NCI-H1048 (cell line): ENCODE measurements at places on chromosomes 1 and 21.

GRCh38 chr1:210792250-210793102 lies 341.5 kb downstream of the KCNH1 start:
- DNase-seq = no peak

DNA sequence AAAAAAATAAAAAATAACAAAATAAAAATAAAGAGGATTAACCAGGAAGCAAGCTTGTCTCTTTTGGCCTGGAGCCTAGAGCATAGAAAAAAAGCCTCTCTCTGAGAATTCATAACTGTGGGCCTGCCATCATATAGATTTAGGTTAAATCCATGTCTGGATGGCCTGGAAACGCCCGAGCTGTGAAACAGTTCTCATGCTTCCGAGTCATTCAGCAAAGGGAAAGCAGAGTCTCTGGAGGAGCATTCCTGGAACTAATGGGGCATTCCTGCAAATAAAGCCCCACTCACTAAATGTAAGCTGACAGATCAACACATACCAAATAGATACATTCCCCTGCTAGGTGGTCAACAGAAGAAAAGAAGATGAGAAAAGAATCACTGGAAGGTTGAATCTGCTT lies 75.8 kb upstream of the GNG4 start:
- no peak for DNase-seq

GRCh38 chr21:40053007-40053406 lies 185.8 kb downstream of the PCP4 start:
- no peak for DNase-seq

DNA sequence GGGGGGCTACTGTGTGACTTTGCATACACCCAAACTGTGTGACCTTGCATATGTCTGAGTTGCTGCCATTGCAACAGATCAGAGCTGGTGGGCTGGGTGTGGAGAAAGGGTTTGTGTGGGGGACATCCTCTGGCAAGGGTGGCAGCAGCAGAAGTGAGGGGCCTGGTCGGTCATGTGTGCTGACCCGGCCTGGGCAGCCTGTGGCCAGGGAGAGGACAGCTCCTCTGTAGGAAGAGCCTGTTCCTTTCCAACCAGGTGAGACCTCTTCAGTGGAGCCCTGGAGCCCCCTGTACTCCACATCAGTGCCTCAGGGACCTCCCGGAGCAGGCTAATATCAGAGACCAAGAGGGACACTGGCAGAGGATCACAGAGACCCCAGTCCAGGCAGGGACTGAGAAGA lies 8.3 kb downstream of the PCSK9 start:
- DNase-seq = no peak

DNA sequence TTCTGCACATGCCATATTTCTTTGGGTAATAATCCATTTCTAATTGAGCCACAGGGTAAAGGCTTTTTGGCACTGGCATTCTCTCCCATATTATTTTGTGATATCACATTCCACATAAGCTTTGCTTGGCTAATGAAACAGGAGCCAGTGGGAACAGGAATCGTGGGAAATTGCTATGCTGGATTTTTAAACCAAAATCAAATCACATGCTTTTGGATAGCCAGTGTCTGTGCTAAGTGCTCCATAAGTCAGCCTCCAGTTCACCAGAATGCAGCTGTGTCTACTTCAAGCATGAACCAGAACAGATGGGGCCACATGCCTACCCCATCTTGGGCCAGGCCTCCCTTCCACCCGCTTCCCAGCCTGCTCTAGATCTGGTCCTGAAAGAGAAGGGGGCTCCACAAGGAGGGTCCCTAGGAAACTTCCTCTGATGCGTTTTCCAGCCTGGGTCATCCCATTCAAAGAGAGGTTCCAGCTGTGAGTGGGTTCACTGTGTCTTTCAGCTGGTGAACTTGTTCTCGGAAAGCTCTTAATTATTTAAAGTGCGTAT lies 131.2 kb upstream of the COA6 start:
- no peak for DNase-seq

GRCh38 chr1:52240592-52241210 lies 98.8 kb downstream of the ZFYVE9 start:
- DNase-seq = no peak

- no peak for DNase-seq
These were observed 183.0 kb downstream of the CYYR1 start for GRCh38 chr21:26389971-26390641.

- no peak for DNase-seq
These were observed 749 bp downstream of the FAM163A start for GRCh38 chr1:179743679-179744400.

- DNase-seq = no peak
These were observed 8.3 kb downstream of the TTC4 start for GRCh38 chr1:54723985-54724384.

DNA sequence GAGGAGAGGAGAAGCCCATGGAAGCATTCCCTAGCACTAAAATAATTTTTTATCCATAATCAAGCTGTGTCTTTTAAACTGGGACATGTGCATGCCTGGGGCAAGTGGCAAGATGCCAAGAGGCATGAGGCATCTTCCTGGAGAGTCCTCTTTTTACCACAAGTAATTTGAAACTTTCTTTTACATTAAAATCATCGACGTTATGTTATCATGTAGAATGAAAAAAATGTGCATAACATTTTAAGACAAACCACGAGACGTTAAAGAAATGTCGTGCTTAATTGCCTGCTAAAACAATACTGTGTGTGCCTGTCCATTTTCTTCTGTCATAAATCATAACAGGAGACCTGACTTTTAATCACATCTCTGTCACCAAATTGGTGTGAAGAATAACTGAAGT lies 1.5 kb downstream of the STYXL2 start:
- no peak for DNase-seq

- no peak for DNase-seq
These were observed 3.0 kb upstream of the MCL1 start for GRCh38 chr1:150582371-150582770.

- DNase-seq = no peak
These were observed 2.7 kb downstream of the RORC start for GRCh38 chr1:151828921-151829320.

DNA sequence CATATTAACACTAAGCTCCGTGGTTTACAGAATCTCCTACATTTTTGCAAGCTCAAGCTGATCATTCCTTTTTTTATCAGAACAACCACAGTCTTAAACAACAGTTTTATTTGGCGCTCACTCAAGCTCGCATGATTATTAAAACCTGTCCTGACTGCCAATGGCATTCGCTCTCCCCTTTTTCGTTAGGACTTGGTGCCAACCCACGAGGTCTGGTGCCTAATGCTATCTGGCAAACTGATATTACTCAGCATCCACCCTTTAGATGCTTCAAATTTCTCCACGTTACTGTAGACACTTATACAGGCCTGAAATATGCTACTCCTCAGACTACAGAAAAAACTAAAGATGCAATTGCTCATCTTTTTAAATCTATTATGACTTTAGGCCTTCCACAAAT lies 23.0 kb upstream of the ITLN1 start:
- DNase-seq = no peak

DNA sequence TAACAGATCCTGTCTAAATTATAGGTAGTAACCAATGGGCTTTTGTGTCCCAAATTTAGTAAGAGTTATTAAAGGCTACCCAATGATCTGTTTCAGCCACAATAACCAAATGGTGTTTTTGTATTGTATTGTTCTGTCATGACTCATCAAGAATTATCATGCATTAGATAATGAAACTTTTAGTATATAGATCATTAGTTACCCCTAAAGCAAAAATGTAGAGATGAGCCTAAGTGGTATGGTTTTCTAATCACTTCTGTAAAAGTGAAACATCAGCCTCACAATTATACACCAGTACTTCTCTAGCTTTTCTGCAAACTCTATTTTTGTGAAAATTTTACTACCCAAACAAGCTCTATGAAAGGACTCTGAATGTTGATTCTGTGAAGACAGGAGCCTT lies 71.4 kb downstream of the LRRC7 start:
- no peak for DNase-seq

- DNase-seq = no peak
These were observed 38.0 kb downstream of the KIF21B start for GRCh38 chr1:200985481-200985880.

DNA sequence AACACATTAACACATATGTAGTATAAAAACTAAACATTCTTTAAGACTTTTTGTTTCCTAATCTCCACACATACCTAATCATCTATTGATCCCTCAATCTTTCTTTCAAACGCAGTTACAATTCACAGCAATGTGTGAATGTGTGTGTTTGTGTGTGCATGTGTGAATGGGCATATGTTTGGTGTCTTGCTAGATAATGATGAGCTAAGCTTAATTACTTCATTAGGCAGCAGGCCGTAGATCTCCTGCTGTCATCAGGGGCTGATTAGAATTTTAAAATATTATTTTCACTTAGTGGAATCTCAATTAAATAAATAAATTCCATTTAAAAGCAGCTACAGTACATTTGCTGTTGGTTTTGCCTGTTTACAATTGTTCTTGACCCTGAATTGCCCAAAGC lies 187.8 kb upstream of the LHX8 start:
- no peak for DNase-seq

DNA sequence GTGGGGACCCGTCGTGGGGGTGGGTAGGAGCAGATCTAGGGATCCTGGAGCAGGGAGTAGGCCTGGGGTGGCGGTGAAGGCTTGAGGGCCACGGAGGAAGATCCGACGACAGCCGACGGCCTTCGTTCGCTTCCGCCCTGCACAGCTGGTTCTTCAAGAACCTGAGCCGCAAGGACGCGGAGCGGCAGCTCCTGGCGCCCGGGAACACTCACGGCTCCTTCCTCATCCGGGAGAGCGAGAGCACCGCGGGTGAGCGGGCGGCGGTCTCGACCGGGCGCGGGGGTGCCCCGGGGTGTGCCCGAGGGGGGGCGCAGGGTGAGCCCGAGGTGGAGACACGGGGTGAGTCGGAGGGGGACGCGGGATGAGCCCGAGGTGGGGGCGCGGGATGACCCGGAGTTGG lies 16.5 kb upstream of the HDAC1 start:
- no peak for DNase-seq

DNA sequence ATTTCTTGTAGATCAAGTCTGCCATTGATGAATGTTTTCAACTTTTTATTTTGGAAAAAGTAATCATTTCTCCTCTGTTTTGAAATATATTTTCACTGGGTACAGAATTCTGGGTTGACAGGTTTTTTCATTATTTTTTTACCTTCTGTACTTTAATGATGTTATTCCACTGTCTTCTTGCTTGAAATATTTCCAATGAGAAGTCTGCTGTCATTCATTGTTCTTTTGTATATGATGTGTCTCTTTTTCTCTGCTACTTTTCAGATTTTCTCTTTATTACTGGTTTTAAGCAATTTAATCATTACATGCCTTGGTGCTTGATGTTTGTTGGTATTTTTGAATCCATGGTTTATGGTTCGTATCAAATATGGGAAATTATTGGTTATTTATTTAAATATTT lies 22.4 kb upstream of the FOXO6 start:
- DNase-seq = no peak

DNA sequence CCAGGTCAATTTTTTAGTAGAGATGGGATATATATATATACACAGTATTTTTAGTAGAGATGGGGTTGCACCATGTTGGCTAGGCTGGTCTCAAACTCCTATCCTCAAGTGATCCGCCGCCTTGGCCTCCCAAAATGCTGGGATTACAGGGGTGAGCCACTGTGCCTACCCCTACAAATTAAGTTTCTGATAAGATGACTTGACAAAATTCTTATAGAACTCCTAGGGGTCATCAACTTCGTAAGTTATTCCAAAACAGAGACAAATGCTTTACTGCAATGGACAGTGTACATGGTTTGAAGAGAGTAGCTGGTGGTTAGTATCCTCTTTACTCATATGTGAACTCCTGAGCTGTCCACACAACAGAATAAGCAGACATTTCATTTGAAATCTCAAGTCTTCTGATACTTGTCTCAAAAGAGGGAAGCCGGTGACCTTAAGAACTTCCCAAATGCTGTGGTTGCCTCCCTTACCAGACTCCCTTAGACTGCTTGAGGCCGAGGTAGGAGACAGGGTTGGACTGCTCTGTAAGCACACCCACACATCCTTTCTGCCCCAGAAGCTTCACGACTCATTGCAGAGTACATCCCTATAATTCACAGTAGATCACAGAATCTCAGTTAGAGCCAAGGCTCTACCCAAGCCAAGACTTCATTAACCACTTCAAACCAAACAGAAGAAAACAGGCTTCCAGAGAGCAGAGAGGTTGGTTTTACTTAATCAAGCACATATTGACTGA lies 244.1 kb upstream of the IRF2BP2 start:
- DNase-seq = no peak

DNA sequence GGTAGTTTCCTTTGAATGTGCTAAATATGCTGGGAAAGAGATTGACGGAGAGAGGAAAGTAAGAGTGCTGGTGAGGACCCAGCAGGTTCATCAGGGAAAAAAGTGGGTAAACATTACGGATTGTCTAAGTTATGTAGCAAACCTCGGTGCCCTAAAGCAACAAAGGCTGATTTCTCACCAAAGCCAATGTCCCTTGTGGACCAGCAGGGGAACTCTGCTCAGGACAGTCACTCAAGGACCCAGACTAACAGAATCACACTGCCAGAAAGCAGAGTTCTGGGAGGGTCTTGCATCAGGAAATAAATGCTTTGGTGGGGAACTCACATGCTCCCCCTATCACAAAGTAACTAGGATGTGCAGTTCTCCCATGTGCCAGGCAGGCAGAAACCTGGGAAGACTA lies 1.7 kb upstream of the IKBKE start:
- DNase-seq = no peak

- DNase-seq = no peak
These were observed 4.1 kb downstream of the EIF2D start for GRCh38 chr1:206608108-206608698.

DNA sequence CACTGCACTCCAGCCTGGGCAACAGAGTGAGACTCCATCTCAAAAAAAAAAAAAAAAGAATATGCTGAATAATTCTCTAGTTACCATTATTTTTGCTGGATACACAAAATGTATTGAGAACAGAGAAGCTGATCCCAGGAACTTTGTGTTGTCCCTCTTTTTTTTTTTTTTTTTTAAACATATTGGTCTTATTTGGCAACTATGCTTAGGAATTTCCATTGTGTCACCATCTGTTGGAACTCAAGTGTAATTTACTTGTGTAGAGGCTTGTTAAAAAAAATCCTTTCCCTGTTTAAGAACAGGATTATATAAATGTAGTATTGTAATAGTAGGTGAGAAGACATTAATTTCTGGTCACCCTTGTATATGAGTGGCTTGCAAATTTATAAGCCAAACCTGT lies 28.6 kb downstream of the CAMSAP2 start:
- no peak for DNase-seq

DNA sequence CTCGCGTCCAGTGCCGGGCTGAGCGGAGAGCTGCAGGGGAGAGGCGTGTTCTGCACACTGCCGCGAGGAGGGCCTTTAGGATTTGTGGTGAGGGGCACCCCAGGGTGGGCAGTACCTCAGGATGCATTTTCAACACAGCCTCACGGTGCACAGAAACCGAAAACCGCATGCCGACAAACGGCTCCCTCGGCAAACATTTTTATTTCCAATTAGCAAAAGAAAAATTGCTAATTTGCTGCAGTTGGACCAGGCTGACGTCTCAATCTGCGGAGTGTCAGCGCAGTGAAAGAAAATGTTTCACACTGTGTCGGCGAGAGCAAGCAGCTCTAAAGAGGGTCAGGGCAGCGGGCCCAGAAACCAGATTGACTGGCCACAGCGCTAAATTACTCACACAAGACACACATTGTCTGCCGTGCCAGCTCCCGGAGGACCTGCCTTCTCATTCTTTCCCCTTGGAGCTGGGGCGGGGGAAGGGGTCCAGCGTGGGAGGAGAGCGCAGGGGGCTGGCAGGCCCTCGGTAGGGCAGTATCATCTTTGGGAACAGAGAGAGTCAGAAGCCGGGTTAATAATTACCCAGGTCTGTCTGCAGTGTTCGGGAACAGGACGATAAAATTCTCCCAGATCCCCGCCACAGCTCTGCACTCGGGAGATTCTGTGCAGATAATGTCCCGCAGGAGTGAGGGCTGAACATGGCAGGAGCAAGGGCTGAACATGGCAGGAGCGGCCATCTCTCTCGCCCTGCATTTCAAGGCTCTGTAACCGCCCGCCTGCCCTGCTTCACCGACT lies 150.2 kb downstream of the PRDM16 start:
- DNase-seq = no peak
